ENCODE measurements at places on chromosomes 3 and 15. TPM values are rescaled to one million over a fixed set of nuclear protein-coding genes. Genes with fewer than 3 reads are reported as not detected.

FILIP1L gene
- 11.0 TPM for total RNA-seq

FES gene
- 11.7 TPM for total RNA-seq

COMMD4 gene
- total RNA-seq = 56.5 TPM

KIAA1143 gene
- total RNA-seq = 22.5 TPM

P2RY14 gene
- total RNA-seq = 0.16 TPM

C3orf18 gene
- total RNA-seq = 28.6 TPM

CRYGS gene
- total RNA-seq = 0.85 TPM

RTP1 gene
- not detected for total RNA-seq

FGF7 gene
- total RNA-seq = 157 TPM

HTR3E gene
- total RNA-seq = not detected

SLC24A5 gene
- 0.16 TPM for total RNA-seq

CD200 gene
- 0.12 TPM for total RNA-seq

CNTN6 gene
- total RNA-seq = 1.3 TPM

CLDN1 gene
- 0.85 TPM for total RNA-seq

RPL39L gene
- total RNA-seq = 12.5 TPM

TRPM1 gene
- not detected for total RNA-seq

DCBLD2 gene
- total RNA-seq = 92.2 TPM

RARB gene
- total RNA-seq = 25.8 TPM

FHIT gene
- 1.3 TPM for total RNA-seq

HTD2 gene
- total RNA-seq = 9.7 TPM

HRH1 gene
- total RNA-seq = 4.7 TPM

HYAL1 gene
- total RNA-seq = 0.65 TPM

C3orf52 gene
- total RNA-seq = 2.7 TPM

ZNF385D gene
- total RNA-seq = 1.6 TPM

SPINT1 gene
- total RNA-seq = 0.12 TPM

PLXNA1 gene
- total RNA-seq = 114 TPM

A4GNT gene
- total RNA-seq = not detected

ADGRG7 gene
- not detected for total RNA-seq

SLC30A4 gene
- total RNA-seq = 16.1 TPM

MAP1A gene
- total RNA-seq = 116 TPM

LRRC2 gene
- total RNA-seq = 6.0 TPM

SPSB4 gene
- not detected for total RNA-seq

EXOG gene
- 11.8 TPM for total RNA-seq

GOLGA8N gene
- 14.1 TPM for total RNA-seq

RYR3 gene
- total RNA-seq = under 0.01 TPM
